Substantia nigra (tissue), 51 donors: ENCODE measurements at places on chromosomes 13 and 19.

DNA sequence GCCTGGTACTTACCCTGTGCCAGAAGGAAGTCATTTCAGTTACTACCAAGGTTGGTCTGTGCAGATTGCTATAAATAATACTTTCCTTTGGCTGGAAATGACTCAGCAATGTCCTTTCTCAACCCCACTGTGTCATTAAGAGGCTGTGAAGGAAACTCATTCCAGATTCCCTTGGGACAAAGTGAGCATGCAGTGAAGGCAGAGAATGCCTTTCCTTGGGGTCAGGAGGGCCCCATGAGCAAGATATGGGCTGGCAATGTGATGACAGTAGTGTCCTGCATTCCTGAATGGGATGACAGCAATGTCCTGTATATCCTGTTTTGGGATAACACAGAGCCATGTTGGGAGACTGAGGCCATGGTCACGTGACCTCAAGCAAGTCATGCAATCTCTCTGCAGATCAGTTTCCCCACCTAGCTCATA lies 213.1 kb upstream of the TMTC4 start:
- no peak for DNase-seq

DNA sequence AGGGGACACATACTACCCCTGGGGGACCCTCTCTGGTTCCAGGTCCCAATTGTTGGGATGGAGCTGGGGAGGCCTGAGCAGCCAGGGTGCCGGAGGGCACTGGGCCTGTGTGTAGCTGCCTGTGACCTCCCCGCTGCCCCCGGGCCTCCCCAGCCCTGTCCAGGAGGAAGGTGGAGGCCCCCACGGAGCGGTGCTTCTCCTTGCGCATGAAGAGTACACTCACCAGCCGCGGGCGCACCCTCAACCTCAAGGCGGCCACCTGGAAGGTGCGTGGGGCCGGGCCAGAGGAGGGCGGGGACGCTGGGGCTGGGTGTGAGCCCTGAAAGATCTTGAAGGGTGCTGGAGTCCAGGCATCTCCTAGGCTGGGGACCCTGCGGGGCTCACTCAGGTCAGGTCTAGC lies 11.7 kb downstream of the HIF3A start:
- no peak for DNase-seq

- DNase-seq: no peak
These were observed 11.4 kb downstream of the ZNF560 start for GRCh38 chr19:9487016-9487415.

DNA sequence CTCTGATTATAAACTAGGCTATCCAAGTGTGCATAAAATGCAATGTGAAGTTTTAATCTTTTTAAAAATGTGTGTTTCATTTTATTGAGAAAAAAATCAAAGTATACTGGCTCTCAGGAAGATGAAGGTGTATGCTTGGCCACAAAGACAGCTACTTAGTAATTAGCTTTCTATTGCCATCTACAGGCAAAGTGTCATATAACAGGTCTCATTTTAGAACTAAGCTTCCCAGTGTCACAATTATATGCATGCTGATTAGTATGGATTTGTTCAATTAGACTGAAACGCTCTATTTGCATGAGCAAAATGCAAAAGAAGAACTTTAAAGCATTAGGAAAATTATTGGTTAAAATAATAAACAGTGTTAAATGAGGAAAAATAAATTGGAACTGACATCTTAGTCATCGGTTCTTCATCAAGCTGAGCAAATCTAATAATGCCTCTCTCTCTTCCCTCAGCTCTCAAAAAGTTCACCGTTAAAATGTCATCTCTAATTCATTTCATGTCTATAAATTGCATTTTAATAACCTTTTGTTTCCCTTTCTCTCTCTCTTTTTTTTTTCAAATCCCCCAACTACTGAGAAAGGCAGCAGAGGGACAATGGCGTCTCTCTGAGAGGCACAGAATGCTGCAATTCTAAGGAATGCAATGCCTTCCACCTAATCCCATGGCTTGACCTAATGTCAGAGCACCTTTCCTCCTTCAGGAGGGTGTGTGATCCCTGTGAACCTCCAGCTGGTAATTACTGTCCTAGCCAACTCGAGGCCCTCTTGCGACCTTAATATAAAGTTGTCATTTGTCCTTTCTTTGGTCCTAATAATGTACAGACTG lies 313.1 kb upstream of the MAB21L1 start:
- no peak for DNase-seq

DNA sequence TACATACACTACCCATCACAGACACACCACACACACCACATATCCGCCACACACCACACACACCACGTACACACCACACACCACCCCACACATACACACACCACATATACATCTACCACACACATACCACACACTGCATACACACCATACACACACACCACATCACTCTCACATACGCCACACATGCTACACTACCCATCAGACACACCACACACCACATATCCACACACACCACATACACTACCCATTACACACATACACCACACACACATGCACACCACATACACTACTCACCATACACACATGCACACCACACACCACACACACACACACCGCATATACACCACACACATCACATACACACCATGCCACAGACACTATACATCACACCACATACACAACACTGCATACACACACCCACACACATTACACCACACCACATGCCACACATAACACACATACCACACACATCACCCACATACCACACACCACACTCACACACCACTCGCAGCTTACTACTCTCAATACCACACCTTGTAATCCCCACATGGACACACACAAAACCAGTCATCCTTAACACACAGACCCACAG lies 9.5 kb downstream of the ERFL start:
- no peak for DNase-seq

DNA sequence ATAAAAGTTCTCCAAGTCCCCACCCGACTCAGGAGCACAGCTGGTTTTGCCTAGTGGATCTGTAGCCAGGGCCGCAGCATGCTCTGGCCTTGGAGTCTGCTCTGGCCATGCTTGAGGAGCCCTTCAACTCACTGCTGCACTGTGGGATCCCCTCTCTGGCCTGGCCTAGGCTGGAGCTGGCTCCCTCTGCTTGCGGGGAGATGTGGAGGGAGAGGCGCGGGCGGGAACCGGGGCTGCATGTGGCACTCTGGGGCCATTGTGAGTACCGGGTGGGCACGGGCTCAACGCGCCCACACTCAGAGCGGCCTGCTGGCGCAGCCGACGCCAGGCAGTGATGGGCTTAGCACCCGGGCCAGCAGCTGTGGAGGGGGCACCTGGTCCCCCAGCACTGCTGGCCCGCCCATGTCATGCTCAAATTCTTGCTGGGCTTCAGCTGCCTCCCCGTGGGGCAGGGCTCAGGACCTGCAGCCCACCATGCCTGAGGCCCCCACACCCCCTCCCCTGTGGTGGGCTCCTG lies 57.0 kb upstream of the ATP12A start:
- DNase-seq: no peak

DNA sequence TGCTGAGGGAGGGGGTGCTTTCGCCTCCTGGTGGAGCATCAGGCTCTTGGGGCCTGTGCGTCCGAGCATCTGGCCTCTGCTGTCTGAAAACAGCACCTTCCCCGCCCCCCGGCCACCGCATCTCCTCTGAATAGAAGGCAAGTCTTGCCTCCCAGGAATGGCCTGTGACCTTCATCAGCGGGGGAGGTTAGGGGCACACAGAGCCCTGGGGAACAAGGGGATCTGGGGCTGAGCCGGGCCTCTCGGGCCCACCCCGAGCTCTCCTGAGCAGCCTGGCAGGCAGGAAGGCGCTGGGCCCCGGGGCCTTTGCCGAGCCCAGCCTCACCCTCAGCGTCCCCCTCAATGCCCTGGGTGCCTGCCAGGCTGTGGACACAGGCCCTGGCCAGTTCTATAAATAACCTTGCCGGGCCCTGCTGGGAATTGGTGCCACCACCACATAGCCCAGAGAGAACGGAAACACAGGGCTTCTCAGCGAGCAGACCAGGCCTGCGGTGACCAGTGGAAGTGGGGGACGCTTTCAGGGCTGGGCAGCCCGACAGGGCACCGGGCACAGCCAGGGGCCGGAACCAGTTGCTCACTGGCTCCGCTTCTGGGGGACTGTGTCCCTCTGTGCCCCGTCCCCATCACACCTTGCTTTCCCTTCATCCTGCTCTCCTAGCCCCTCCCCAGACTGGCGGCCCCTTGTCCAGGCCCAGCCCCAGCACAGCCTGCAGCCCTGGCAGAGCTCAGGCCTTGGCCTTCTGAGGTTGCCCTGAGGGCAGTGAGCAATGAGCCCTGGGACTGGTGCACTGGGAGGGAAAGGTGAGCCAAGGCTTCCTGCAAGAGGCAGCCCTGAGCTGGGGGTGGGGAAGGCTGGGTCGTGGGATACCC lies 9.5 kb downstream of the STK11 start:
- DNase-seq: peak; percentile 72

DNA sequence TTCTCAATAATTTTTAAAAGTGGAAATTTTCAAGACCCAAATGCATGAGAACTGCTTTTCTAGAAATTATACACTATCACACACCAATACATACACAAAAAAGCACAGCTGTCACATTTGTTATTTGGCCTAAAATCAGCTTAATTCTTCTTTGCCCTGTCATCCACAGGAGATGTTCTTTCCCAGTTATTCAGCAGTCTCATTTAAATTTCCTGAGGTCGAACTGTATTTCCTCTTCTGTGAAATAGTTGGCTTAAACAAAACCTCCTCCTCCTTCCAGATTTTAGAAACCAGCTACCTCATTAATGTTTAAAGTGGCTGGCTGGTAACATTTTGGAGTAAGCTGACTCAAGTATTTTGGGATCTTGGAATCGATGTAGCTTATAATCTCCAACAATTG lies 39.1 kb downstream of the SMAD9 start:
- DNase-seq: no peak

DNA sequence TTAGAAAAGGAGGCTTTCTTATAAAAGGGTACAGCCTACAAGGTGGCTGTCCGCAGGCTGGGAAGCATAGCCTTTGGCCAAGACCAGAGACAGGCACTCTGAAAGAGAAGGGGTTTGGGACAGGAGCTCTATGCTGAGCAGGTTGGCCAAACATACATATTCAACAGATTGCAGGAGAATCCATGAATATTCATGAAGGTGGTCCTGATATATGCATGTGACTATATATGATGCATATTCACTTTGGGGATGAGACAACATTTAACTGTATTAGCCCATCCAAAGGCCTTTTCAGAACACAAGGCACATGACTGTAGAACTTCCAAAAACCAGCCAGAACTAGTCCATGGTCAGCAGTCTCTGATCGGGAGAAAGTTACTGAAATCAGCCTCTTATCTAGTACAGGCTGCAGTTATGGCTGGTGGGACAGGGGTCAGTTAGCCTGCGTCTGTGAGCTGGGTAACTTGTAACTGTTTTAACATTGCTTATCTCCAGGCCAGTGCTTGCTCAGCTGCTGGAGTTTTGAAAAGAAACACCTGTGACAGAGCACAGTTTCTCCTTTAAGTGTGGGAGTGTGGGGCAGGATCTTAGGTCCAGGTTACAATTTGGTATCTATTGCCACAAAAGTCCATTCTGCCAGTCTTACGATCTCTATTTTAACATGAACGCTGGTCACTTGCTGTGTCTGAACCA lies 924.2 kb downstream of the UQCRFS1 start:
- no peak for DNase-seq

DNA sequence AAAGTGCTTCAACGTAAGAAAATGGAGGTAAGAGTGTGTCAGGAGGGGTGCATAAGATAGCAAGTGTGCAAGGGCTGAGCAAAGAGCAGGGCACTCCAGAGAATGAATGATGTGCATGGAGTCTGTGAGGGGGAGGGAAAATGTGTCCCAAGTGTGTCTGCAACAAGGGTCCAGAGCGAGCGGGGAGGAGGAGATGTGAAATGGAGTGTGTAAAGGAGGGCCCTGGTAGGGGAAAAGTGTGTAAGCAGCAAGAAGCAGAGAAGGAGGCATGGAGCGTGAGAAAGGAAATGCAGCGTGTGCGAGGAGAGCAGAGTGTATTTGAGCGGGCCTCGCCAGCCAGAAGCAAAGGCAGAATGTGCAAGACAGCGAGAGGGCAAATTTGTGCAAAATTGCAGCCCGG lies 11.8 kb downstream of the C19orf81 start:
- no peak for DNase-seq

GRCh38 chr19:43673637-43674036 lies 3.7 kb upstream of the PLAUR start:
- no peak for DNase-seq

GRCh38 chr13:93859716-93860115 lies 619.8 kb downstream of the DCT start:
- DNase-seq: no peak

DNA sequence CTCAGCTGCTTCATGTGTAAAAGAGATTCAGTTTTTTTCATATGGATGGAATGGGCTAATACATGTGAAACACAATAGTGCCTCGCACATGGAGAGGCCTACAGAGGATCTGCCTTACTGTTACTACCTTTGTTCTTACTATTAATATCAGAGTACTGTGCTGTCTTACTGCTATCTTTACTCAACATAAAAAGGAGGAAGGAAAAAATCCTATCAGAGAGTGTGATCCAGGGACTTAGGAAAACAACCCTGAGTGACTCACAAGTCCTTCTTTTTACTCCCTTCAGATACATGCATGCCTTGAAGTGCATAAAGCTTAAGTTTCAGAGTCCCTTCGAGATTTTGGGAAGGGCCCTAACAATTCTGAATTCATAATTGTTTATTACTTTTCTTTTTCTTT lies 136.8 kb downstream of the TBC1D4 start:
- DNase-seq: no peak

- DNase-seq: no peak
These were observed 34.4 kb upstream of the MIR17HG start for GRCh38 chr13:91313103-91313502.

DNA sequence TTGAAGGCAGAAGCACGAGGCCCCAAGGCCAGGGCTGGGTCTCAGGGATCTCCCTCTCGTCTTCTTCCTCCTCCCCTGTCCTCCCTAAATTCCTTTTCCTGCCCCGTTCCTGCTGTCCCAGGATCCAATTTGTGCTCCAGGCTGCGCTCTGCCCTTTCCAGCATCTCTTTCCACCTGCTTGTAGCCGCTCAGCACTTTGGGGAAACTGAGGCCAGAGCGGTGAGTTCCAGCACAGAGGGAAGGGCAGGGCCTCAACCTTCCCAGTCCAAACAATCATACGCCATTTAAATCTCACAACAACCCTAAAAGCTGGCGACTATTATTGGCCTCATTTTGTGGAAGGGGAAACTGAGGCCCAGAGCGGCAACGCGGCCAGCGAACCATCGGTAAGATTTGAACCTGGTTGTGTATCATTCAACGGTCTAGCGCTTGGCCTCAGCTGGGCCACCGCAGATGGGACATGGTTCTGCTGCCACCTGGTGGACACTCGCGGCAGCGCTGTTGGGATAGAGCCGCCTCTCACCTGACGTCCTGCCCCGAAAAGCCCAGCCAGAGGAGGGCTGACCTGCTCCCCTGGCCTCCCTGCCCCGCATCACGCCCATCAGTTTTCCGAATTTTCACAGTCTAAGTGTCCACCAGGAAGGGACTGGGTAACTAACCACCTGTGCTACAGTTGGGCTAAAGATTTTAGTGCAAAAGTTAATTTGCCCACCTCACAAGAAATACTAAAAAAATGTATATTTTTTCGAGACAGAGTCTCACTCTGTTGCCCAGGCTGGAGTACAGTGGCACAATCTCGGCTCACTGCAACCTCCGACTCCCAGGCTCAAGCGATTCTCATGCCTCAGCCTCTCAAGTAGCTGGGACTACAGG lies 4.2 kb upstream of the RPL18A start:
- peak; percentile 10 for DNase-seq
